ENCODE measurements at places on chromosomes 2 and 18.

DNA sequence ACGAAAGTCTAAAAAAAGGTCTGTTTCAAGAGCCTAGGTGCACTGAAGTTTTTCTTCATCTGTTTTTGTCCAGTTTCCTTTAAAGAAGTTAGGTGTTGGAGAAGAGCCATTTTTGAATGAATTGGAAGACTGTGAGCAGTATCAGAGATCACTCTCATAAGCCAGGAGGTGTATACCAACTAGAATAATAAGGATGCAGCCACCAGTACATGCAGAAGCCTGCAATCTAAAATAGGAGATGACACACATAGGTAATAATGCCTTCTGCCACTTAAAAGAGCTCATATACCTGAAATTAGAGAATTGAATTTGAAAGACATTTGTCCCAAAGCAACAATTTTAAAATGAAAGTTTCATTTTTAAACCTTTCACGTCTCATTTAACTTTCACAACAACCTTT lies 81.7 kb downstream of the RBMS1 start:
- no peak for DNase-seq

DNA sequence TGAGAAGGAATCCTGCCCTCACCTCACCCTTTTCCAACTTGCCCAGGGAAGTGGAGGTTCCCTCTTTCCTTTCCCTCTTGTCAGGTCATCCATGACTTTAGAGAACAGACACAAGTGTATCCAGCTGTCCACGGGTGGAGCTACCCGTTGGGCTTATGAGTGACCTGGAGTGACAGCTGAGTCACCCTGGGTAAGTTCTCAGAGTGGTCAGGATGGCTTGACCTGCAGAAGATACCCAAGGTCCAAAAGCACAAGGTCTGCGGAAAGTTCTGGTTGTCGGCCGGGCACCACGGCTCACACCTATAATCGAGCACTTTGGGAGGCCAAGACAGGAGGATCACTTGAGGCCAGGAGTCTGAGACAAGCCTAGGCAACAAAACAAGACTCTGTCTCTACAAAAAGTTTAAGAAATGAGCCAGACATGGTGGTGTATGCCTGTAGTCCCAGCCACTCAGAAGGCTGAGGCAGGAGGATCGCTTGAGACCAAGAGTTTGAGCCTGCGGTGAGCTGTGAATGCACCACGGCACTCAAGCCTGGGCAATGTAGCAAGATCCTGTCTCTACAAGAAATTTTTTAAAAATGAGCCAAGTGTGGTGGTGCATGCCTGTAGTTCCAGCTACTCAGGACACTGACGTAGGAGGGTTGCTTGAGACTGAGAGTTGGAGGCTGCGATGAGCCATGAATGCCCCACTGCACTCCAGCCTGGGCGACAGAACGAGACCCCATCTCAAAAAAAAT lies 14.0 kb upstream of the CNDP1 start:
- no peak for DNase-seq

DNA sequence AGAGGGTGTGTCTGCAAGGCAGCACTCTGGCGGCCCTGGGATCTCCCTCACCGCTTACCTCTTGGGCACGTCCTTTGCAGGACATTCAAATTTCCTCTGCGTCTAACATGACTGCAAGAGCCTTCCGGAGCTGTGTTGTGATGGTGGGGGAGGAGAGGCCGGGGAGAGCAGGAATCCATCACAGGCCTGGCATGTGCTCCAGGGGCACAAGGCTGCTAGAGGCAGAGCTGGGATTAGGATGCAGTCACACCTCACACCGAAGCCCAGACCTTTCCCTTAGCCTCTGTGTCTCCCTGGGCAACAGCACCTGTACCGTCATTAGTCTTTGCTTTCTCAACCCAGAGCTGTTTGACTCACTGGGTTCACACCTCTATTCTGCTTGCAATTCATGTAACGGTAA lies 111.3 kb downstream of the CMPK2 start:
- DNase-seq = no peak

DNA sequence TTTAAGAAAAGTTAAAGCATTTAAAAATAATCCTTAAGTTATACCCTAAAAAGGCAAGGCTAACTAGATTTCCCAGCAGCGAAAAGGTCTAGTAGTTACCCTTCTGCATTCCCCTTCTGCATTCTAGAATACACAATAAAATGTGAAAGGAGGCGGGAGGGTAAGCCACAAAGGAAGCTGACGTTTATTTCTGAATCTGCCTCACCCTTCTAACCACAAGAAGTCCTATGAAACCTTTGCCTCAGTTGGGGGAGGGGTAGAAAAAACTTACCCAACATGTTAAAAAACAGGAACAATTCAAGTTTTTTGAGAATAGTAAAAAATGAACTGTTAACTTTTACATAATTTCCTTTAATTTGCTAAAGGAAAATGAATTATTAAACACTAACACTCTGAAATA lies 11.3 kb downstream of the STK17B start:
- no peak for DNase-seq

GRCh38 chr18:79459946-79460480 lies 64.3 kb downstream of the NFATC1 start:
- DNase-seq = no peak

DNA sequence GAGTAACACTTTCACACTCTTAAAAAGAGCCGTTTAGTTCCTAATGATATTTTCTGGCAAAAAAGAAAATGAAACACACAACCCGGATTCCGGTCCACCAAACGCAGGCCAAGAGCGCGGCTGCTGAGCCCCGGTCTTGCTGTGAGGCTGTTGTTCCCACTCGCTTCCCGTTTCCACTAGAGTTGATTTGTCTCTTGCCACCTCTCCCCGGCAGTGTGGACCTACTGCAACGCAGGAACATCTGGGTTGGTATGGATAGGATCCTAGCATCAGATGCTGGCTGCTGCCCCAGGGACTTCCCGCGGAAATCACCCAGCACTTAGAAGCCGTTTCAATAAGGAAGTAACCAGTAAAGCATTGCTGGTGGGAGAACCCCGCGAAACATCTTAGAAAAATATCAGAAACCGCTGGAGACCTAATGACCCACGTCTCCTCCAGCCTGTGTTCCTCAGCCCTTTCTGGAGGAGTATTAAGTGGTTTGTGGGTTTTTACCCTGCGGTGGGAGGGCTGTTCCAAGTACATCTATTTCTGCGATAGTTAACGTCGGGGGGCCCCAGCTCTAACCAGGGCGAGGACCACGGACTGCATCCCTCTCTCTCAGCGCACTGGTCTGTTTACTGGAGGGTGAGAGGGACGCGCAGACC lies 939 bp downstream of the DOCK10 start:
- DNase-seq = no peak

DNA sequence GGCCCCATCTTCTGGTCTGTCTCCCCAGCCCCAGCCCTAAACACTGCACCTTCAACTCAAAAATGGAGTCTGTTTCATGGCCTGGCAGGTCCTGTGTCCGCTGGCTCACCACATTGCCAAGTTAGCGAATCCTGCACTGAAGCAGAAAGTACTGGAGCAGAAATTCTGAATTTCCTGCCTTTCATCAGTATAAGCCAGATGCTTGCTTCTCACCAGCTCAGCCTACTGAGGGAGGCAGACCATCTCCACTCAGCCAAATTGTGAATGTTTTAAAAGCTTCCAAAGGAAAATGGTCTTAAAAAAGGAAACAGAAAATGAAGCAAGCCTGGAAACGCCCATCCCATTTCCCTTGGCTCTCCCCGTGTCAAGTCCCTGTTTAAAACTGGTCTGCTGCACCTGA lies 157.8 kb downstream of the C1D start:
- DNase-seq = no peak

GRCh38 chr2:180050246-180050645 lies 43.1 kb upstream of the CWC22 start:
- DNase-seq = no peak

DNA sequence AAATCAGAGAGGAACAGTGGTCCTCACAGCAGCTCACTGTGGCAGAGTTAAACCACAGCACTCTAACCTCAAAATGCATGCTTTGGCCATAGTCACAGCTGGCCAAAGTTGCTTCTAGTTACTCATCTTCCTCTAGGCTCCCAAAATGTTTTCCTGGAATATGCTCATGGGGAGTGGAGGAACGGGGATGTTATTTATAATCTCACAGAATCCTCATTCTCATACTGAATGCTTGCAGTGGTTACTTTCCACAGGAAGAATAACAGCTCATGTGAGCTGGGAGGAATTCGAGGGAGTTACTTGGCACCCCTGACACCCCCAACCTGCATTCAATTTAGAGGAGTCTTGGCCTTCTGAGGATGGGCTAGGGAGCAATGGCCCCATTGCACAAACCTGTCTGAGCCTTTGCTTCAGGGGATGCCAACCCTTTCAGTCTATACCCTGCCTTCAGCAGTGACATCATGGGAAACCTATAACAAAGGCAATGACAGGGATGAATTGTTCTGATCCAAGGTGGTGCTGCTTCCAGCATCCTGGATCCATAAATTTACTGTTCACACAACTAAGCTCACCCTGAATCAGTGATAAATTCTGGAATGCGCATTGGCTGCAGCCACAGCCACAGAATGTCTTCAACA lies 22.4 kb upstream of the CCBE1 start:
- DNase-seq = no peak

DNA sequence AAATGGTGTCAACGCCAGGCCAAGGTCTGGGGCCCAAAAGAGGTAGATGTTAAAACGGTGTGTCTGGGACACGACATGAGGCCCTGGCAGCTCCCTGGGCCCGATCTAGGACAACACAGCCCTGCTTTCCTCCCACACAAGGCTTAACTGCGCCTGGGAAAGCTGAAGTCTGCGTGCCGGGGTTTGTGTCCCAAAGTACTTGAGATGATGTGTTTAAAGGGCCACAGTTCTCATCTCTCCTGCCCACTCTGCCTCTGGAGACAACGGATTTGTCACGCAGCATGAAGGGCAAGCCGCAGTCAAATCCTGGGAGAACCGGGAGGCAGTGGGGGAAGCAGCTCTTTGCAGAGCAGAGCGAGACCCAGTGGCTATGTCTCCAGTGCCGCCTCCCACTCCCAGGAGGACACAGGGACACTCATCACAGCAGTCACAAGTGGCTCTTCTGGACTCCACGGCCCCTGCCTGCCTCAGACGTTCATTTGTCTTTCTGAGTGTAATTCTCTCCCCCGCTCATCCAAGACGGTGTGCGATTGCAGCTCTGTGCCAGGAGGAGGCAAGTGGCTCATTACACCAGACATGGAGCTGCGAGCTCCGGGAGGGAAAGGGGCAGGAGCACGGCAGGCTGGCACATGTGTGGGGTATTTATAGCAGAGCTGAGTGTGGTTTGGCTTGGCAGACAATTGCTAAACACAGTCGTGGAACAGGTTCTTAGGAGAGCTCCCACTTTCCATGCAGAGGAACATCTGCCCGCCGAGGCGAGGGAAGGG lies 57.7 kb upstream of the SEMA4C start:
- peak; percentile 61 for DNase-seq

DNA sequence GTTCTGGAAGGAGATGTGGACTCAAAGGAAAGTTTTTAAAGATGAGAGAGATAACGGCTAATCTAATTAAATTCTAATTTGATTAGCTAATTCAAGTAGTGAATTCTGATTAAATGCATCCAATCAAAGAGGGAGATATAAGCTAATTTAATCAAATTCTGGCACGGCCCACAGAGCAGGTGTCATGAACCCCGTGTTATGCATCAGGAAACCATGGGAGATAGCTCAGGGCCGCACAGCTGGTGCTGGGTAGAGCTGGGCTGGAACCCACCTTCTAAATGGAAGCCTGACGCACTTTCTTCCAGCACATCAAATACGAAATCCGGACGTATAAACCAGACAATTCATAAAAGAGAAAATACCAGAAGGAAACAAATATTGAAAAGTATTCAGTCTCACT lies 57.2 kb downstream of the GREB1 start:
- no peak for DNase-seq

GRCh38 chr2:15043336-15044058 lies 411.0 kb downstream of the LRATD1 start:
- no peak for DNase-seq

GRCh38 chr2:238114331-238114841 lies 14.2 kb downstream of the ESPNL start:
- DNase-seq = no peak

GRCh38 chr2:159713631-159714246 lies 1.4 kb downstream of the MARCHF7 start:
- no peak for DNase-seq

DNA sequence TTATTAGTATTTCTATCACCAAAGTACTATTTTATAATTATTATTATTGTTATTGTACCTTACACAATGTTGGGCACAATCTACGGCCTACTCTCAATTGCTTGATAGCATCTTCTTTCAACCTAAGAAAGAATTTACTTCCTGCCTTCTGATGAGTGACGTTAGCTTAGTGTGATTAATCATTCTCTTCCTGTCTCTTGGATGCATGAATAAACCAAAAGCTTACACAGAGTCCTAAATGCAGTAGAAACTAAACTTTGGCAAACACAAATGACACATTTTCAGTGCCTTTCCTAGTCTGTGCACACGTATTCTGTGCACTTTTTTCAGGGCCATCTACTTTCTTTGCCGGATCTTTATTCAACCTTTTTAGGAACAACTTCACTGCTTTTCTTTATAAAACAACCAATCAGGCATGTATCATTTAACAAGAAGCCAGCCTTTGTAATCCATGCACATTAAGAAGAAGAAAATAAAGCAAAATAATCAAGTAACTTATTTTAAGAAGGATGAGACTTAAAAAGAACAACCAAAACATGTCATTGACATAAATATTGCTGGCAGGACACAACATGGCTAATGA lies 19.1 kb downstream of the TRAK2 start:
- no peak for DNase-seq

DNA sequence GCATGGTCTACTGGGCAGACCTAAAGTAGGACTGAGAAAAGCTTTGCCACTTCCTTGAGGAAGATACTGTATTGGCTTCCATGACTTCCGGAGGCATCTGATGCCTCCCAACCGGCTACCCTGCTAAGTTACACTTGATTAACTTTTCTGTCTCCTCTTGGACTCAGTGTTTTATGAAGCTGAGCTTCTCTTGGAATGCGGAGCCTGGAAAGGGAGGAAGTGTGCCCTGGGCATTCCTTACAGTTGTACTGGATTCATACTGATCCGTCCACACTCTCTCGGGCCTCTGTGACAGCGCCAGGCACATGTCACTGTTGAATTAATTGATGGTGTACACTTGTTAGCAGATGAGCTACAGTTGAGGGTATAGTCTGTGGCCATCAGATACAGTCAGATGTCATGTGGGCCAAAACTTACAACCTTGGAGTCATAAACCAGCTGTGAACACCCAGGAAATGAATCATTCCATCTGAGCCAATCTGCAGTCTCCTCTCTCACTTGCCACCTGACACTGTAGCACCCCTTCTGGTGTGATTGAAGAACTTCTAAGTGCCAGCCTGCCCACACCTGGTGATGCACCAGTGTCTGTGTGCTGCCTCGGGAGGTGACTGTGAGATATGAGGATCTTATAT lies 122.5 kb downstream of the FHOD3 start:
- DNase-seq = no peak

GRCh38 chr2:159175182-159175581 lies 111.3 kb downstream of the WDSUB1 start:
- no peak for DNase-seq

DNA sequence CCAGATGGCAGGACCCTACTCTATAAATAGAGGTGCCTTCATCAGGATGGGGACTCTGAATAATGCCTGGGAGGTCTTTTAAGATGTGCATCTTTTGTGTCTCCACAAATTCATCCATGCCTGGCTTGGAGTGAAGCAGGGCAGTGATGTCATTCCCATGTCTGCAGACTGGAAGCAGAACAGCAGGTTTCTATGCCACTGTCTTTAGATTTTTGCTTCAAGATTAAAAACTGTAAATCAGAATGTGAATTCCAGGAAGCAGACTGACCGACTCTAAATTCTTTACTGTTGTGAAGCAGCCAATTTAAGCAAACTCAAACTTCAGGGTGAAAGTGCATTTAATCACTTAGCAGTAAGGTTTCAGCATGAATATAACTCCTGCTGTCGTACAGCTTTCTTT lies 159.3 kb downstream of the SCG2 start:
- no peak for DNase-seq

Data from NCI-H2107 (cell line).